Left cardiac atrium (tissue), 4 donors: ENCODE measurements at places on chromosomes 3 and 15. TPM values are rescaled to one million over a fixed set of nuclear protein-coding genes. Genes with fewer than 3 reads are reported as not detected.

GRCh38 chr3:49804141-49805041 lies 1.3 kb downstream of the INKA1 start:
- peak; percentile 58 for DNase-seq

AHSG gene
- total RNA-seq, result 0.15 TPM

DNA sequence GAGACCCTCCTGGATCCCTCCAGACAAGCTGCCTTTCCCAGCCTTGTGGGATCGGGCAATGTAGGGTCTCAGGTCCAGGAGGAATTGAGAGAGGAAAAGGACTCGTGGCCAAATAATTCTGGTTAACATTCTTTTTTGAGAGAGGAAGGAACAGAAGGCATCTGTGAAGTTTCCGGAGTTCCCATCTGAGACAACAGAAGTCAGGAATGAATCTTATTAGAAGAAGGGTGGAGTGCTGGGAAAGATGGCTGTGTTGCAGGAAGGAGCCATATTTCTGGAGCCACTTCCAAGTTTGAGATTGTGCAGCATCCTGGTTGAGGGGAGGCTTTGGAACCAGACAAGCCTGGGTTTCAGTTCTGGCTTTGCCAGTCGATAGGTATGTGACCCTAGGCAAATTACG lies 9.4 kb downstream of the BOC start:
- no peak for DNase-seq

SI gene
- not detected for total RNA-seq

GRCh38 chr15:75037685-75038084 lies 14.3 kb downstream of the PPCDC start:
- no peak for DNase-seq

GRCh38 chr15:75864213-75865059 lies 21.2 kb downstream of the UBE2Q2 start:
- DNase-seq, result no peak

DNA sequence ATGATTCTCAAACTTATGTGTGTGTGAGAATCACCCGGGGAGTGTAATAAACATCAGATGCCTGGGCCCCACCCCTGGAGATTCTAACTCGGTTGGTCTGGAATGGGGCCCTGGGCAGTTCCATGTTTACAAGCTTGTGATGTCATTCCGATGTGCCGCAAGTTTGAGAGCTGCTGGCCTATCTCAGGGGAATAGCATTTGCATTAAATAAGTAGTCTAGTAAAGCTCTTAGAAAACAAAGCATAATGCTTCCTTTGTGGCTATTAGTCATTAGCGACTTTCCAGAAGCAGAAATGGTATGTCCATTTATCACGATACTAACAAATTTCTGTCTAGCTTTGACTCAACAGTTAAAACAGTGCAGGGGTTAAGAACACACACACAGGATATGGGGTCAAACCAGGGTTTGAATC lies 20.9 kb downstream of the PGBD4 start:
- no peak for DNase-seq

PLSCR4 gene
- 37.6 TPM for total RNA-seq

DNA sequence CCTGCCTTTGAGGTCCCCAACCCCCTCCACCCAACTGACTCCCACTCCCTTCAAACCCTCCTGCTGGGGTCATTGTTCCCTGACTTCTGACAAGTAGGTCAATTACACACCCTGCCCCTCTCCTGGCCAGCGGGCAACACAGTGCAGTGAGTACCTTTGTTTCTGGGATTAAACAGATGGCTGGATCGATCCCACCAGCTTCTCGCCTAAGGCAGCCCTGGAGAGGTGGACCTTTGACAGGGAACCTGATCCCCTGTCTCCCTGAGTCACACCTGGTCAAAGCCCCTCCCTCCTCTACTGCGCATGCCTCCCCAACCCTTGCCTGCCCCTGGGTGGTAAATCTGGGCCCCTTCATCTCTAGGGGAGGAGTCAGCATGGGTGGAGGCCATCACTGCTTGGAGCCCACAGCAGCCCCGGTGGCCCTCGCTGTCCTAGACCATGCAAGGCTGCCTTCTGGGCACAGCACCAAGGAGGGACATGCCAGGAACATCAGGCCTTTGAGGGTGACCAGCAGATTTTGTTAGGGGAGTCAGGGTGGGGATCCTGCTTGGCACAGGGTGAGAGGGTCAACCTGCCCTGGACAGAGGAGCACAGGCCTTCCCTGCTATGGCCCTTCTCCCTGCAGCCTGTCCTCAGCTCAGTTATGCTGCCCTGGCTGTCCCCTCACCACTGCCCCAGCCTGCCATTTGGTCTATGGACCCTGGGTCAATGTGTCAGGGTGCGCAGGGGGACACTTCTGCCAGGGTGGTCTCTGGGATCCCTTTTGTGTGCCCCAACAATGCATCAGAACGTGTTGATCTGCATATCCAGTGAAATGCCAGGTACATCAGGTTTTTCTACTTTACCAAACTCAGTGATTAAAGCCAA lies 9.8 kb upstream of the PRR23E start:
- DNase-seq, result no peak

DNA sequence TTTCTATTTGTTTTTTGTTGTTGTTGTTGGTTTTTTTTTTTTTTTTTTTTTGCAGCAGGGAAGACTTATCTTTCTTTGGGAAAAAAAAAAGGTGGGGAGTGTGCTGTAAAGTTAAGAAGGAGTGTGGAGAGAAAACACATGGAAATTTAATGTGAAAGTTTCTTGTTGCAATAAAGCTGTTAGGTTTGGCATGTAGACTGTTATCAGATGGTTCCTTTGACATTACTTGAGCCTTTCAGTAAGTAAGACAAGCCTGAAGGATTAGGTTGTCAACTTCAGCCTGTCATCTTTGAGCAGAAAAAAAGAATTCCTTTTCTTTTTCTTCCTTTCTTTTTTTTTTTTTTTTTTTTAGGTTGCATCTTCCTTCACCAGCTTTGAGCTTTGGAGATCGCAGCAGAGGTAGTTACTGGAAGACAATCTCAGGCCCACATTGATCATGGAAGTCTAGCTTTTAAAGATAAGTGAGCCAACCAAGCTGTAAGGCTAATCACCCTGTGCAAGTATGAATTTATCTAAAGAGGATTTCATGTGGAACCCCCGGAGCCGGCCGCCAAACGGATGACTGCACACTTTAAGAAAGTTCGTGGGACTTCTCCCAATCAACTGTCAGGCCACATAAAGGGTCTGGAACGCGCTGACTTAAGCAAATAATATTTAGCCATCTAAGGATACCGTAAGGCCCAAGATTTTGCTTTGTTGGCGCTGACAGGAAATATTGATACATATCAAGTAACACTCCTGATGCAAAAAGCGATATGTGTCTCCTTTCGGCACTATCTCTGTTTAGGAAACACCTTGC lies 1040.1 kb upstream of the NR2F2 start:
- DNase-seq, result no peak

- DNase-seq, result no peak
Measured at GRCh38 chr3:12230406-12230805, 58.5 kb upstream of the PPARG start.

DNA sequence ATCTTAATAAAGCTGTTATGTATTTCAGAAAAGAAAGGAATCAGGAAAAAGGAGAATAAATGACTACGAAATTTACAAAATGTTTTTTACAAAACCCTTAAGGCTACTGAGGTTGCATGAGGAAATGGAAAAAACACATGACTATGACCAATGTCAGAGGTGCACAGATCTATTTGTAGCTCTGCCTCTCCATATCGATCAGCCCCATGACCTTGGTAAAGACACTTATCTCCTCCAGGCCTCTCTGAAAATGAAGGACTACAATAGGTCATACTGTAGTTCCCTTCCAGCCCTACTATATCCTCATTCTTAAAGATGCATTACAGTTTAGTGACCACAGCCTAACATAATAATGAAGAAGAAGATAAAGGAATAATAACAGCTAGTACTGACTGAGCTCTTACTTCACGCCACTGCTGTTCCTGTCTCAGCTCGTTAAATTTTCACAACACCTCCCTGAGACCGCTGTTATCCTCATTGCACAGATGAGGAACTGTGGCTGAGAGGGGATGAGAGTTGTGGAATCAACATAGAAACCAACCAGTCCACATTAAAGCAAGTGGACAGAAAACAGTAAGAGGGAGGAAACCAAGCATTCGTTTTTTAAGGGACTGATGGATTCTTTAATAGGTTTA lies 163.2 kb downstream of the MAGI1 start:
- DNase-seq, result no peak

DNA sequence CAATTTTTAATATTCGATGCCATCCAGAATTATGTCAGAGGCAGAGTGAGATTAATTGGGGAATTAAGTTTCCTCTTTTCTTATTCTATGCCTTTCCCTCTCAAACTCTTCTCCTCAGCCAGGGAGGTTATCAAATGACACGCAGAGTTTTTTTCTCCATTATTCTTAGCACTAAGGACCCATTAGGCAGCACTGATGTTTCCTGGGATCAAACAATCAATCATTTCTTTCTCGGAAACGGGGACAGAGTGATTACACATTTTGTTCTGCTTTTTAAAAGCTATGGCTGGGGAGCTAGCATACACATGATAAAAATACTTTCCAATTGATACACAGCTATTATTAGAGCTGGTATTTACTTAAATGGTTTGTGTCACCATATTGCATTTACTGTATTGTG lies 35.3 kb upstream of the PSMD6 start:
- DNase-seq, result no peak

ECE2 gene
- not detected for total RNA-seq

DNA sequence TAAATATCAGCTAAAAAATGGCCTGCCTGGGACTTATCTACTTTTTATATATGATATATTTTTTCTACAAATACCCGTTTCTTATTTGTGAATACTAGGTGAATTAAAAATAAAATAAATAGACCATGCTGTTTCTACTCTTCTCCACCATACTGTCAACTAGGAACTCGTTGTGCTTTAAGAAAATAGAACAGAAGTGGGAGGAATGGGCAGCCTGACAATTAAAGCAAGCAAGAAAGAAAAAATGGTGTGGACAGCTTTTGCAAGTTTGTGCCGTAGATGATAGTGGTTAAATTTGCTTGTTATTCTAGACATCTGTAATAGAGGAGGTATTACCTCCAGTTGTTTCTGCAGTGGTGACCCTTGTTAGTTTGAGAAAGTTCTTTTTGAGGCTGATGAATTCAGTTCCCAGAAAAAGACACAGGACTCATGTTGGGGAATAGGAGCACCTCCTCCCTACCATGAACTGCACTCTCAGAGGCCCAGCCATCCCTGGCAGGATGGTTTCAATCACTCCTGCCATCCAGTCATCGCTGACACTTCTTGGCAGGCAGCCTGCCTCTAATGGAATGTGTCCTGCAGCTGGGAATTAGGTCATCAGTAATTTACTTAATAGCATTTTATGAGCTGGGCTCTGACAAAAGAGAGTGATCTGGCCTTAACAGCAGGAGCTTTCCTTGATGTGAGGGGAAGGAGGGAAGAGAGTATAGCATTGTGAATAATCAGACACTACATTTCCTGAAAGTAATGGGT lies 105.0 kb upstream of the GAP43 start:
- peak; percentile 83 for DNase-seq

CHRNA7 gene
- total RNA-seq, result 0.77 TPM

- no peak for DNase-seq
Measured at GRCh38 chr15:59352189-59352588, 20.5 kb downstream of the MYO1E start.

DNA sequence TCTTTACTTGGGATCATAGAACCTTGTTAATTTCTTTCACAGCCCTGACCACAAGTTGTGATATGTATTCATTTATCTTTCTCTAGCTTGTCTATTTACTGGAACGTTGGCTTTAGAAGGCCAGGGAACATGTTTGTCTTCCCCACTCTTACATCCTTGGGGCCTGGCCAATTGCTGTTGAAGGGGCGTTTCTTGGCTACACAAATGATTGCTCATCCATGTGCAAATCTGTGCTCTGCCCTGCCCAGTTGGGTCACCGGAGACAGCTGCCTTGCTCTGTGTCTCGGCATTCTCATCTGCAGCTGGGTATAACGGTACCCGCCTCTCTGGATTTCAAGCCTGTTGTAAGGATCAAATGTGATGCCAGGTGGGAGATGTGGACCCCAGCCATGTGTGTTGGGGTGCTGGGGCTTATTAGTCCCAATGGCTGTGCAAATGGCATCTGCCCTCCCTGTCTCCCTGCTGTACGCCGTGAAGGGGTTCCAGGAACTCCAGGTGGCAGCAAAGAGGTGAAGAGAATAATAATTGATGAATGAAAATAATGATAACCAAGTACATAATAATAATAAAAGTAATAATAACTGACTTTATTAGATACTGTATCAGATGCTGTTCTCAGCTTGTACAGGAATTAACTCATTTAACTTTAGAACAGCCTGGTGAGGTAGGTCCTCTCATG lies 24.0 kb upstream of the TLE3 start:
- DNase-seq, result peak; percentile 69

GRCh38 chr15:74311734-74312444 lies 55.6 kb downstream of the CYP11A1 start:
- DNase-seq, result no peak

RPP14 gene
- total RNA-seq, result 24.2 TPM
